ENCODE measurements at places on chromosomes 1 and 21.
A peak's percentile ranks its signal among the peaks of the same experiment; 100 is the strongest.

- peak; percentile 42 for DNase-seq
These were observed 23.1 kb upstream of the RAP1A start for GRCh38 chr1:111596499-111596898.

- DNase-seq, result no peak
These were observed 45.0 kb upstream of the AIM2 start for GRCh38 chr1:159121526-159121925.

GRCh38 chr1:87149241-87150041, 179.2 kb upstream of the LMO4 start:
- DNase-seq, result no peak

DNA sequence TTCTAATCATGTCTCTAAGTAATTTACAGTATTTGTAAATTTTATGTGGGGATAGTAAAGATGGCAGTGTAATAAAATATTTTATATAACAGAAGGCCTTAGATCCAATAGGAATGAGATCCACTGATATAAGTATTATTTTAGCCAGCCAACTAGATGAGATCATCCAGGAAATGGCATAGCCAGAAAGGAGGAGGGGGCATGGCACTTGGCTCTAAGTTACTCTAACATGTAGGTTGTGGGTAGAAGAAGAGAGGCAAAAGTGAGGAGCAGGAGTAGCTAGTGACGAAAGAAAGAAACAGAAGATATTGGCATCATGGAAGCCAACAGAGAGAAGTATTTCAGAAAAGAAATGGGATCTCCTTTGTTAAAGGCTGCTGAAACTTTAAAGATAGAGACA, 426.1 kb downstream of the PTPRC start:
- DNase-seq, result no peak

DNA sequence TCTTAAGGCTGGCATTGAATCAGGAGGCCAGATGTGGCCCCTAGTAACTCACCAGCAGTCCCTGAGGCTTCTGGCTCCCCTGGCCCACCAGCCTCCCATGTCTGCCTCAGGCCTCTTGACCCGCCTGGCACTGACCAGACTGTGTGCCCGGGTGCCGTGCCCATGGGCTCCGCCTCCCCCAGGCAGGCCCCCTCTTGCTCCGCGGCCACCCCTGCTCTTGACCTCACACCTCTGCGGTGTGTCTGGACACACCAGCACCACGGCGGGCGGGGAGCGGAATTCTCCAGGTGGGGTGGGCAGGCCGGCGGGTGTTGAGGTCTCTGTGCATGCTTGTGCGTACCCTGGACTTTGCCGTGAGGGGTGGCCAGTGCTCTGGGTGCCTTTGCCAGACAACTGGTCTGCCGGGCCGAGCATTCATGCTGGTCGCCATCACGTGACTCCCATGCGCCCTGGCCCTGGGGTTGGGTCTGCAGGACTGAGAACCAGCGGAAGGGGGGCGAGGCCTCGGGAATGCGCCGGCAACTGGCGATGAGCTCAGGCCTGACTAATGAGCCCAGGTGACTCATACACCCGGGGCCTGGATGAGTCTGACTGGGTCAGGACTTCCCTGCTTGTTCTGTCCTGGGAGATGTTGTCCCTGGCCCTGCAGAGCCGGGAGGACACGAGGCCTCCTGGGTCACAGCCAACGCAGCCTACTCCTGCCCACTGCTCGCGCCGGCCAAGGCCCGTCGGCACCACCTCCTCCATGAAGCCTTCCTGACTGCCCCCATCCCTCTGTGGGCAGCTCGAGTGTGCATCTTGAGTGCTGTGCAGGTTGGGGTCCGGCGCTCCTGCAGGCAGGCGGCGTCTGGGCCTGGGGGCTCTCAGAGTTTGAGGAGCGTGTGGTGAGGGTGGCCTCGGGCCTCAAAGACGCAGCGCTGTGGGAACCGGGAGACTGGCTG, 22.6 kb downstream of the COL18A1 start:
- DNase-seq, result no peak

DNA sequence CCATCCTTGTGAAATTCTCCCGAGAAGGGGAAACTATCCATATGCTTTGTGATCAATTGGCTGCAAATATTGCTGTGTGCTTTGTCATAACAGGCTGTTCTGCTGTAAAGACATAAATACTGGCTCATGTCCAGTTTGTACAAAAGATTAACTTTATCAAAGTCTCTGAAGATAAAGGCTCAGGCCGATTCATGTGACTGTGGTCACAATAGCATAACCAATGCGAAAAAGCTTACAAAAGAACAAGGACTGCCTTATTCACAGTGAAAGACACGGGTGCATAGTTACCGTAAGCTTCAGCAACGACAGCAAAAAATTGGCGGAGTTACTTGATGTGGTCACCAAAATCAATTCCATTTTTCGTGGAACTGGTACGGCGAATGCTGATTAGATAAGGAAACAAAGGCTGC, 173.6 kb upstream of the CHRM3 start:
- no peak for DNase-seq

DNA sequence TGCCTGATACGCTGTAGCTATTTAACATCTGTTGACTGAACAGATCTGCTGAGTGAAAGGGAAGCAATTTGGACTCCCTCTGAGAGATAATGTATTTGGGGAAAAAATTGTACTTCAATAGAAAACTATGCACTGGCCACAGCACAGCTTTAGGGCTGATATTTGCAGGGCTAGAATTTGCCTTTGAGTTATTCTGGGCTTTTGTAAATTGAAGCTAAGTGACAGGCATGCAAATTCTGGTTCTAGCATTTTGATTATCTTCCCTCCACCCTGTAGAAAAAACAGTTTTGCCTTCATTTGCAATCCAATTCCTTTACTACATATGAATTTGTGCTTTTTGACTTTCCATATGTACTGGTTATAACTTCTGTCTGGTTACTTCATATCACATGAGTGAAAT, 7.9 kb downstream of the KYAT3 start:
- no peak for DNase-seq

- peak; percentile 4 for DNase-seq
These were observed 47.0 kb downstream of the CYP2J2 start for GRCh38 chr1:59879574-59879973.

DNA sequence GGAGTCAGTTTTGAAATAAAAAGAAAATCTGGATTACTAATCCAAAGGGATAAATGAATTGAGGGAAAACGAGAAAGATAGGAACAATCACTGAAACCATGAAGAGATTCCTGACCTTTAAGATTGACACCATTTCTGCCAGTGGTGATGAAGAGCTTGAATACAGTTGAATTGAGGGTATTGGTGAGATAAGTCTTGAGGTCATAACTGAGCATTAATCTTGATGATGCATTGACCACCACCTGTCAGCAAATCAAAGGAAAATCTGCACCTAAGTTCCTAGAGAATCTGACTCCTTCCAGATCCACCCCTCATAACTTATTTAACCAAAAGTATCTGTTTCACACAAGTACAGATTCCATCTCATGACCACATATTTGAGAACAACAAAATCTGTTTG, 21.6 kb downstream of the RPS27 start:
- no peak for DNase-seq

GRCh38 chr1:21912038-21912758, 24.9 kb downstream of the HSPG2 start:
- DNase-seq, result no peak

DNA sequence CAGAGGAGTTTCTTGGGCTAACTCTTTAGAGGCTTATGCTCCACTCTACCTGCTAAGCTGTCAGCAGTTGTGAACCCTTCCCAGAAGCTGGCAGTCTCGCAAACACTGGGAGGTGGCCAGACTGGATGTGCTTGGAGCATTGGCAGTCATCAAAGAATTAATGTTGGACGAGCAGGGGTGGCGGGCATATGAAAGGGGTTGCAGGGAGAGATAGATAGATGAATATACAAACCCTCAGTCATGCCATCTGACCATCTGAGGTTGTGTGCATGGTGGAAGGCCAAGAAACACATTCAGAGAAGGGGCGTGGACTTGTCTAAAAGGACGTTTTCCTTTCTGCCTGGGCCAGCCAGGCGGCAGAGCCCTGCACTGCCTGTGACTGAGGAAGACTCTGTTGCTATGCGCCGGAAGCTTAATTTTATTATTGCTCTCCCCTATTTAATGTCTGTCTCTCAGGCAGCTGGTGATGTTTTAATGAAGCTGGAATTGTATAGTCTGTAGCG, 164.4 kb downstream of the PBX1 start:
- DNase-seq, result no peak

DNA sequence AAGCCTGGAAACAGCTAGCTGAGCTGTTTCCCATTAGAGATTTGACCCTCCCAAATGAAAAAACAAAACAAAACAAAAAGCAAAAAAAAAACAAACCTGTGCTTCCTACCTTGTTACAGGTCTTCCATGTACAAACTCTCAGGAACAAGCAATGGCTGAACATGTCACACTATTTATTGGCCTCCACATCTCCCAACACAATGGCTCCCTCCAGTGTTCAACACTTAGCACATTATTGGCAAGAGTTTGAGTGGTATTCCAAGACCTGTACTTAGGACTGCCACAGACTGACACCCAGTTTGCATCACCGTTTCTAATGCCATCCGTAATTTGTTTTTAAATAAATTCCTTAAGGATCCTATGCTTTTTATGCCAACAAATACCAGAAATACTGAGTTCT, 195.0 kb upstream of the OLFM3 start:
- DNase-seq, result no peak

GRCh38 chr1:230080822-230081221, 13.8 kb downstream of the GALNT2 start:
- no peak for DNase-seq

DNA sequence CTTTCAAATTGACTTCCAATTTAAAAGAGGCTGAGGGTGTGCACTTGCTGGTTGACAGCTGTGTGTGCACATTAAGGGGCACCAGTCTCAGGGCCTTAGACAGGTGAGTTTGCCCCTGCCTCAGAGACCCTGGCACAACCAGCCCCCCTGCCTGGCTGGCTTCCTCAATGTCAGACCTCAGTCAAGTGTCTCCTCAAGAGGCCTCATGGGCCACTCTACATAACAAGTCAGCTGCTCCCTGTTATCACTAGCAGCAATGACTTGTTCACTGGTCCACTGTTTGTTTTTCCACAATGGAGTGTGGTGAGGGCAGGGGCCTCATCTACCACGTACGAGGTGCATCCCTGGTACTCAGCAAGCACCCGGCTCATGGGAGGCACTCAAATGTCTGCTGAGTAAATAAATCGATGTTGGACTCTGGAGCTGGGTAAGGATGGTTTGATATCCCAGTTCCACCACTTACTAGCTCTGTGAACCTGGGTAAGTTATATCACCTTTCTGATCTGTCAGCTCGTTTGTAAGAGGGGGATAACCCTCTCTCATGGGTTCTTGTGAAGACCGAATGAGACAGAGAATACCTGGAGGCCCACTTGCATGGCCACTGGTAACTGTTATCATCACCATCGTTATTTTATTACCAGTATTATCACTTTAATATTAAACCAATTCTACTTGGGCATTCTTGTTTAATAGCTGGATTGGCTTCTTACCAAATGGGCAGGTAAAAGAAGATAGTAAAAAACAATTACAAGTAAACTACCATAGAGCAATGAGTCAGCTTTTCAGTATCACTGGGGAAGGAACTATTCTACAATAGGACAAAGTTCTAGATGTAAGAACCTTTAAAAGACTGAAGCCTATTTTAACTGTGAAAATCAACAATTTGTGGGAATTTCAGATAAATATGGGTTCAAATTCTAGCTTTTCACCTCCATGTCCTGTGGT, 64.6 kb downstream of the SLC66A1 start:
- no peak for DNase-seq

DNA sequence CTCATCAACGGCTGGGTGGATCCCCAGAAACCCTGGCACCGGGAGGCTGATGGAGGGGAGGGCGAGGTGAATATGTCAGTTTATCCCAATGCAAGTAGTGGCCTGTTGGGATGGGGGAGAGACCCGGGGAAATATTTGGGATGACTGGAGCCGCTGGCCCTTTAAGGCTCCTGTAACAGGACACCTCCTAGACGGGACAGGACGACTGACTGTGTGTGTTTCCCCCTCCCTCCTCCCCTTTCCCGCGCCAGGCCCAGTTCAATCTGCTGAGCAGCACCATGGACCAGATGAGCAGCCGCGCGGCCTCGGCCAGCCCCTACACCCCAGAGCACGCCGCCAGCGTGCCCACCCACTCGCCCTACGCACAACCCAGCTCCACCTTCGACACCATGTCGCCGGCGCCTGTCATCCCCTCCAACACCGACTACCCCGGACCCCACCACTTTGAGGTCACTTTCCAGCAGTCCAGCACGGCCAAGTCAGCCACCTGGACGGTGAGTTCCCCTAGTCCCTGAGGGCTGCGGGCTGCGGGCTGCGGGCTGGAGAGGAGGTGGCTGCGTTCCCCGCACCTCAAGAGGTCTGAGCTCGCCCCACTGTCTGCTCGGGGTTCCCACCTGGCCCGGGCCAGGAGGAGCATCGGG, 44.8 kb upstream of the CCDC27 start:
- DNase-seq, result no peak

GRCh38 chr1:183757061-183757460, 47.9 kb upstream of the RGL1 start:
- DNase-seq, result no peak

DNA sequence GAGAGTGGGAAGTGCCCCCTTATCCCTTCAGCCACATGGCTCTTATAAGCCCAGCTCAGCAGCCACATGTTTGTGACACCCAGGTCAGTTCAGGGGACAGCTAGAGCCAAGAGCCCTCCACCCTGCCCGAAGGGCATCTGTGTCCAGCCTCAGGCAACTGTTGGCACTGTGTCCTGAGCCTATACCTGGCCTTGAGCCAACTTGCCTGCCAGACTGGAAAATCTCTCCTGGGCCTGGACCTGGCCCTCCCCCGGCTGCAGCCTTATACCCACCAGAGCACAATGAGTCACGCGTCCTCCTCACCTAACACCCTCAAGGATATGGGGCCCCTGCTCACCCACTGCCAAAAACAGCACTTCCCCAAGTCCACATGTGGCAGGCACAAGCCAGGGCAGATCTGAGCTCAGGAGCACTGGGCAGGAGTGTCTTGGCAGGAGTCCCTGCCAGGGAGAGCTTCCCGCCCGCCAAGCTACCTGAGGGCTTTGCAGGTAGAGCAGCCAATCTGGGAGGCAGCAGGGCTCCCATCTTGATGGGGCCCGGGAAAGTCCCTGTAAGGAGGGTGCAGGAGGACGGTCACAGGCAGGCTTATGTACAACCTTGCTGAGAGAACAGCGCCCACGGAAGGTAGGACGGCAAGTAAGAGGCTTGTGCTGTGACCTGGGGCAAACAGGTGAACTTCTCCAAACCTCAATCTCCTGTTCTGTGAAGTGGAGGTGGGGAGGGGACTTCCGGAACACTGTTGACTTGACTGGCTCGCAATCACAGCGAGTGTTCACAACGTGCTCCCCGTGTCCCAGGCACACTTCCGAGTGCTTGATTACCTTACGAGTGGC, 19.8 kb upstream of the HSPG2 start:
- peak; percentile 17 for DNase-seq

DNA sequence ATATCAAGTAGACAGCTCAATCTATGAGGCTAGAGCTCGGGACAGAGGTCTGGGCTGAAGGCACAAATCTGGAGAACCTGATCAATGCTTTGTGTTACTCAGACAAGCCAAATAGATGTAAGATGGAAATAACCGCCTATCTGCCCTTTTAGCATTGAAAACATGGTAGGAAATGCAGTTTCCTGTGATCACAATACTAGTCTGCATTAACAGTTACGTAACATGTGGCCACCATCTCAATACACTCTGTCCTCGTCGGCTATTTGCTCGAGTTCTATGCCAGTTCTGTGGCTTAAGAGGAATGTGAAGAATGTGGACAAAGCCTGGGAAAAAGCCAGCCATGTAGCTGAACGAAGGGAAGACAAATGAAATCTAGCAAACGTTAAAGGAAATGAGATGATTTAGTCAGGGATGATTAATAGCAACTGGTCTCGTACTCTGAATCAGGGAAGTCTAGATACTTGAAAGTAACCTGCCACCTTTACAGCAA, 73.3 kb downstream of the HSF2BP start:
- DNase-seq, result no peak

GRCh38 chr1:228548788-228549187, 61.6 kb downstream of the RNF187 start:
- DNase-seq, result no peak

- no peak for DNase-seq
These were observed 38.3 kb downstream of the CAMSAP2 start for GRCh38 chr1:200776949-200777348.
